ENCODE measurements at places on chromosomes 3 and 15. TPM values are rescaled to one million over a fixed set of nuclear protein-coding genes. Genes with fewer than 3 reads are reported as not detected.

GRCh38 chr3:58962816-58963215 is 87.0 kb downstream of the CFAP20DC start:
- no peak for DNase-seq

The CLEC3B gene
- 0.30 TPM for total RNA-seq

The RPUSD3 gene
- 56.5 TPM for total RNA-seq

- no peak for DNase-seq
These were observed 1.0 kb upstream of the C3orf52 start for GRCh38 chr3:112084980-112085705.

The DCLK3 gene
- not detected for total RNA-seq

- no peak for DNase-seq
These were observed 512.9 kb downstream of the PYDC2 start for GRCh38 chr3:191973820-191974219.

GRCh38 chr15:74290645-74291044 is 54.5 kb downstream of the CCDC33 start:
- no peak for DNase-seq

The PATL2 gene
- 5.2 TPM for total RNA-seq

DNA sequence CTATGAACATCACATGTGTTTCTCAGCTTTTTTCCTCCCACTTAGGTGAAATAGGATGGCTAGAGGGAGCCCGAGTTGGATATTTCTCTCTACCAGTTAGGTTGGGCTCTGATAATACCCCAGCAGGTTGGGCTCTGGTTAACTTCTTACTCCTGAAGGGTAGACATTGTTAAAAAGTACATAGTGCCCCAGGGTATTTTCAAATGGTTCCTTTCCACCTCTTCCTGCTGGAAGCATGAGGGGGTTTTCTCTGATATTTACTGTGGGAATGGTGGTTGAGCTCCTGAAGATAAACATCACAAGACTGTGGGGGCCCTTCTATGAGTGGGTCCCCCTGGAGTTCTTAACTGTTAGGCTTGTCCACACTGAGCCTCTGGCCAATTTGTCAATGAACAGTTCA is 36.1 kb upstream of the SPESP1 start:
- no peak for DNase-seq

- DNase-seq: no peak
These were observed 73.9 kb upstream of the SLC24A5 start for GRCh38 chr15:48046813-48047438.

GRCh38 chr15:57640930-57641682 is 49.4 kb downstream of the MYZAP start:
- DNase-seq: no peak

DNA sequence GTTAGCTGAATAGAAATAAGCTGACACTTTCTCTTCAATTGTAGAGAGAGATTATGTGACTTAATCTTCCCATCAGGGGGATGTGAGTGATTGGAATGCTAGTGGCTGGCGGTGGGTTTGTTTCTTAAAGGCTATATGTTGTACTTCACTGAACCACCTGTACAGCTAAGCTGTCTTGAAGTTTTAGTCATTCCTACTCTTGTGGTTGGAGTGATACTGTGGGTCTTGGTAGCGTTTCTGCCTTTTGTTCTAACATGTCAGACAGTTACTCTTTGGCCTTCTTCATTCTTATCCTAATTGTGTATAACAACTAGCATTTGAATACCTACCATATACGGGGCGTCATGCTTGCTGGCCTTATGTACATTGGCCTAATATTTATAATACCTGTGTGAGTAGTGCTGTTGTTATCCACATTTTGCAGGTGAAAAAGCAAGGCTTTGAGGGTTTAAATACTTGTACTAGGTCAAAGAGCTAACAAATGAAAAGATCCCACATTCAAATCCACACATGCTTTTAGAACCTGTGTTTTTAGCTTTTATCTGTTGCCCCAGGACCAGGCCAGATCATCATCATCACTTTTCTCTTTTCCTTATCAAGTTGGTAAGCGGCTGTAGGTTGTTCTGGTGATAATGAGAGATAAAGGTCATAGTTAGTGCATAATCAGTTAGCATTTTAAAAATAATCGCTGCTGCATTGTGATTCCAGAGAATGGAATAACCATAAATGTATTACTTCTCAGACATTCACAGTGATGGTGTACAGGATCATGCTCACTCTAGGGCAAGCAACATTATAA is 50.2 kb downstream of the AKAP13 start:
- no peak for DNase-seq

DNA sequence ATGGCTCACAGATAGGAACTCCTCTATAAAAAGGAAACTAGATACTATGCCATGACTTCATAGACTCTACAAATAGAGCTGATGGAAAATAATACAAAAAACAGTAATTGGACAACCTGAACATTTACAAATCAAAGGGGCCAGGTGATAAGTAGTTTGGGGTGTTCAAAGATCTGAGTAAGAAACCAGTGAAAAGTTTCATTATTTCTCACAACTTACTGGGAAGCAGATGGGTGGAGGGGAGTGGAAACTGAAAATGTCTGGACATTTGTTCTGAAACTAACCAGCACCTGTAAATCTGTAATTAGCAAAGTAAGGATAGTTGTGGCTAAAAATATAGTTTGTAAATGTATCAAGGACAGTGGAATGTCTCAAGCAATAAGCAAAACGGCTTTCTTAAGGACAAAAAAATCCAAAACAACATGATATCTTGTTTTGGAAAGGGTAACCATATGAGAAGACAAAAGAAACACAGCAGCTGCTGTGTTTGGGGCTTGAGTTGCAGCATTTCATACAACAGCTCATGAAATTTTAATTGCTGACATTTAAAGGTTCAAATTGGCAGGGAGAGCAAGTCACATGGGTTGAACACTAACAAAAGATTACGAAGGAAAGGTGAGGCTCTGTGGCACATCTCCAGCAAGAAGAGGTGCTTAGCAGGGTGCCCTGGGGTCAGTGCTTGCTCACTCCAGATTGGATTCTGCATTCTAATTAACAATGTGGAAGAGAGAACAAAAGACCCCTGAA is 26.8 kb upstream of the THBS1 start:
- no peak for DNase-seq

The FBXL22 gene
- total RNA-seq: 0.79 TPM

The CRBN gene
- total RNA-seq: 36.5 TPM

The FOXP1 gene
- 256 TPM for total RNA-seq

DNA sequence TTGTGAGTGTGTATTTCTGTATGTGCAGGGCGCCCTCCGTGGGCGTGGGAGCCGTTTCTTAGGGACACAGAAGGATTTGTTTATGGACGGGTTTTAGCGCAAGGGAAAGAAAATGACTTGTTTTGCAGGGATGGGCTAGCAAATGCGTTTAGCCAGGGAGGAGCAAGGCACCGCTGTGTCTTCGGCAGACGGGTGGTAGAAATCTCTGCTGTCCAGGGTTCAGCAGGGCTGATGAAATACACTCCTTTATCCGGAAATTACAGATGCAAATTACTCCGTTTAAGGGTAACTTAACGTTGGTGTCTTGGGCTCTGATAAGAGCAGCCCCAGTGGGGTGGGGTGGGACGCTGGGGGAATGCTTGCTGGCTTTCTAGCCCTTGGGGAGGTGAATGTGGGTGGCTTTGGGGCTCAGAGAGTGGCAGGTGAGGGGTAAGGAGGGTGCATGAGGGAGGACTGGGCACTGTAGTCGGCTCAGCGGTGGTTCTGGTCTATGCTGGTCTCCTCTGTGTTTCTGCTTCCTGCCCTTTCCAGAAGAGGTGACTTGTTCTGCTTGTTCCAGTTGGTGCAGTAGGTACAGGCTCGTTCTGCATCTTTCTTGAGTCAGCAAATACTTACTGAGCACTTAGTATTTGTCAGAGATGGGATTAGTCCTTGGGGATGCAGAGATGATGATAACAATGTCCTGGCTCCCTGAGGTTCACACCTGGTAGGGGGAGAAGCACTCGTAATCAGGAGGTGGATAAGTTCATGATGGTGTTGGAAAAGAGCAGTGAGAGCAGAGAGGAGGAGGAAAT is 954 bp downstream of the SV2B start:
- DNase-seq: no peak

DNA sequence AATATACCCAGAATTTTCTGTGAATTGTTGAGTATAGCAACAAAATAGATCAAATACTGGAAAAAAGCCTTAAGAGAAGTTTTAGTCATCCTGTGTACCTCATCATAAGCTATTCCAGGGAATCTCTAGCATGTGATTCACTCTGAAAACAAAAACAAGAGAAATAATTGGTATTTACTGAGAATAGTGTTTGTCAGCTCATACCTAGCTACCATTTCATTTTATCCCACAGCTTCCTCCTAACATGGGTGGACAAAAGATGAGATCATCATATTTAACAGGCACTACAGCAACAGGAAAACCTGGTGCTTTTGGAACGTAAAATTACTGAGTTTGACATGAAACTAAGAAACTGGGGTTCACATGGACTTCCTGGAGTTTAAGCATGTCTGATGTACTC is 753.5 kb upstream of the NECTIN3 start:
- no peak for DNase-seq

Measured in activated T-cell treated with anti-CD3 and anti-CD28 coated beads, Interleukin-2, amount 50 U/mL, for 4 hours (primary cell).